ENCODE measurements at places on chromosomes 16 and 17.

GRCh38 chr17:2171702-2172076 is 116.8 kb downstream of the HIC1 start:
- DNase-seq, result no peak

DNA sequence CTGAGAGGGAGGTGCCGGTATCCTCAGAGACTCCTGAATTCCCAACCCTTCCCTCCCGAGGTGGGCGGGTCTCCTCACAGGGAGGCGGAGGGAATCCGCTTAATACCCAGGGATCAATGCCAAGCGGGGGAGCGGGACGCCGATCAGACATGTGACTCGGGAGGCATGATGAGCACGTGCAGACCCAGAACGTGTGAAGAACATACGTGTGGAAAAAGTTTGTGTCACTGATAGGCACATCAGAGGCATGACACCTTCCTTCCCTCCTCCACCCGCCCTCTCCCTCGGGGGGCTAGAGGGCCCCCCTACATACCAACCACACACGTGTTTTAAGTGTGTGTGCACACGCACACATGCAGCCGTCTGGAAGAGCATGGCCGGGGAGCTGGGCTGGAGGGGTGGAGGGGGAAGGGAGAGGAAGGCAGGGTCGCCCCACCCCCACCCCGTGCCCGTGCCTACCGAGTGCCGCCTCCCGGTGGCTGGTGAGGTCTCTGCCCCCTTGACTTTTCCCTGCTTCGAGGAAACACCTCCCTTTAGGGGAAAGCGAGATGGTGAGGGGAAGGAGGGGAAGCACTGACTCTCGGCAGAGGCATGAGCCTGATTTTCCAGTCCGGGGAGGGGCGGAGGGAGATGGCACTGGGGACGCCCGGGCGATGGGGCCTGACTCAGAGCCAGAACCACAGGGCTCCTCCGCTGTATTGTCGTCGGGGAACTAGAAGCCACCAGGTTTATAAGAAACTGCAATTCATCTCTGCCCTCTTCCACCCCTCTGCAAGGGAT is 12.1 kb upstream of the TBX21 start:
- DNase-seq, result peak; percentile 48

- no peak for DNase-seq
Measured at GRCh38 chr17:43812396-43813265, 20.3 kb downstream of the MPP3 start.

DNA sequence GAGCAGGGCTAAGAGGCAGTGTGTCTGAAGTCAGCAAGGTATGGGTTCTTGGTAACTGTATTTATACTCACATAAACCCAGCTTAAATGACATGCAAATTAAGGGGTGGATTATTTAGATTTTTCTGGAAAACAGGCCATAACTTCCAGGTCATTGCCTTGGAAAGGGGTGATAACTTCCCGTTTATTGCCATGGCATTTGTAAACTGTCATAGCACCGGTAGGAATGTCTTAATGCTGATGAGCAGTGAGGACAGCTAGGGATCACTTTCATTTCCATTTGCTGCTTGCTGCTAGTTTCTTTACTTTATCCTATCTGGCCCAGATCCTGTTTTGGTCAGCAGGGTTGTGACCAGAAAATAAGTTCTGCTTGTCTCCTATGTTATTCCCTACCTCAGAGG is 1336.7 kb downstream of the CDH11 start:
- no peak for DNase-seq

DNA sequence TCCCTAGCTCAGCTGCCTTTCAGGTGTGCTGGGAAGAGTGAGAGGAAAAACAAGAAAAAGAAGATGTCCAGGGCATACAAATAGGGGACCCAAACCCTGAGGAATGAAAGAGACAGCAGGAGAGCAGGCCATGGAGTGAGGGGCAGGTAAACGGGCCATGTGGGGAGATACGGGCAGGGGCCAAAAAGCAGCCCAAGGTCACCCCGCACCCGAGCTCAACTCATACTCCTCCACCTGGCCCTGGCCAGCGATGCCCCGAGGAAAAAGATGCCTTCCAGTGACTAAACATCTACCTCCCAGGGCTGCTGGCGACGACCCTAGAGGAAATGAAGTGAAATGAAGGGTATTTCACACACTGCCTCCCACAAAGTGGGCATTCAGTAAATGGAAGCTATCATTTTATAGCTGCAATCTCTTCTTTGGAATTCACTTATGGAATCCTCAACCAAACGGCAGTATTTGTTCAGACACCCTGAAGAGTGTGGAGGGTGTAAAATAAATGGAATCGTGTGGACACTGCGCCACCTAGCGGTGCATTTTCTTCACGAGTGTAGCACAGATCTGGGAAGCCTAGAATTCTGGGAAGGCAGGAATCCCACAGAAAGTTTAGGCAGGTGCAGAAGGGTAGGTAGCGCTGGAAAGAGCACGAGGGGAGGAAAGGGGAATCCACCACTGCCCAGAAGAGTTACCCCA is 14.9 kb downstream of the ELAC2 start:
- peak; percentile 20 for DNase-seq

All from T follicular helper cell (primary cell).